ENCODE measurements at places on chromosomes 1 and 21. TPM values are rescaled to one million over a fixed set of nuclear protein-coding genes. Genes with fewer than 3 reads are reported as not detected.

DNA sequence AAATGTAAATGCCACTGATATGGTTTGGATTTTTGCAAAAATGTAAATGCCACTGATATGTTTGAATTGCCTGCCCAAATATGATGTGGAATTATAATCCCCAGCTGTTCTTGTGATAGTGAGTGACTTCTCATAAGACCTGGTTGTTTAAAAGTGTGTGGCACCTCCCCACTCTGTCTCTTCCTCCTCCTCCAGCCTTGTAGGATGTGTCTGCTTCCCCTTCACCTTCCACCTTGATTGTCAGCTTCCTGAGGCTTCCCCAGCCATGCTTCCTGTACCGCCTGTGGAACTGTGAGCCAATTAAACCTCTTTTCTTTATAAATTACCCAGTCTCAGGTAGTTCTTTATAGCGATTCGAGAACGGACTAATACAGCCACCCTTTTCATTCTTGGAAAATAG lies 1.3 kb upstream of the CCT8 start:
- no peak for DNase-seq

DNA sequence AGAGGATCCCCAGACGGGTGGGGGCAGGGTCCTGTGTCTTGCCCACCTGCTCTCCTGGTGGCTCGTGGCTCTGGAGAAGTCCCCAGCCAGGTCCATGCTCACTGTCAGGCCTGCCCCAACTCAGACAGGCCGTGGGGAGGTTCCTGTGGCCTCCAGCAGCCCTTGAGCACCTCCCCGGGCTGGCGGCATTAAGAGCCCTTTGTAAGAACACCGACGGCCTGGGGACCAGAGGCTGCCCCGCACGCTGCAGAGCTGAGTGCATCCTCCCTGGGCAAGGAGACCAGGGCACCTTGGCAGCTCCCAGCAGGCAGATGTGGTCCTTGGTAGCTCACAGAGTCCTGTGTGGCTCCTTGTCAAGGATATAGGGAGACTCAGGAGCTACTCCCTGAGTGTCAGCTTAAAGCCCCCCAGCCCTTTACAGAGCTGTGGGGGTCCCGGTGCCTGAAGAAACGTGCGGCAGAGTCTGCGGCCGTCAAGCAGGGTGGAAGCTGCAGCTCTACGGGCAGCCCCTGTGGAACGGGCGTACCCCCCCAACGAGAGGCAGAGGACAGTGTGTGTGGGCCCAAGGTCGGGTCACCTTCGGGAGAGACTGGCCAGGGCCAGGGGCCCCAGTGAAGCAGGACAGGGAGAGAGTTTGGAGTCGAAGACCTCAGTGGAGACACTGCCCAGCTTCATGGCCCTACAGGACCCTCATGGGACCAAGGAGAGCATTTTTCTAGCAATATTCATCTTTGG lies 118.6 kb downstream of the PRDM16 start:
- DNase-seq, result no peak

The KRTAP12-2 gene
- total RNA-seq, result not detected

DNA sequence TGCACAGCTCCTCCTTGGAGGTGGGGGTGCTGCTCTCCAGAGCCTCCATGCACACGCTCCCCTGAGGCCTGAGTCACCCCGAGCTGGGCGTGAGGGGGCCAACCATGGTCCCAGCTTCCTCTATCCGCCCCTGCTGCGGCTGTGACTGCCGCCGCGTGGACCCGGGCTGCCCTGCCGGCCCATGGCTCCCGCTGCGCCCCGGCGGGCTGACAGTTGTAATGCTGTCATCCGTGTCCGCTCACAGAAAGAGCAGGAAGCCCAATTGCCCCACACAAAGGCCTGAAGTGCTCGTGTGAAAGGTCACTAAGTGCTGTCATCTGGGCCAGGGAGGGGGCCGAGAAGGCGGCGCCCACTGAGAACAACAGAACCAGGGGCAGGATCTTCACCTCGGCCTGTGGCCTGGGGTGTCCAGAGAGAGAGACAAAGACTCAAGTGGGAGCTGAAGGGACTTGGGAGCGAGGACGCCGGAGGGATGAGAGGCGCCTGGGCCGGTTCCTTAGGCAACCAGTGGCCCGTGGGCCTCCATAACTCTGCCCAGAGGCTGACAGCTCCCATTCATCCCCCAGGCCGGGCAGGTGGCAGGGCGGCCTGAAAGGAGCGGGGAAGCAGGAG lies 31.5 kb downstream of the OLIG1 start:
- DNase-seq, result no peak

DNA sequence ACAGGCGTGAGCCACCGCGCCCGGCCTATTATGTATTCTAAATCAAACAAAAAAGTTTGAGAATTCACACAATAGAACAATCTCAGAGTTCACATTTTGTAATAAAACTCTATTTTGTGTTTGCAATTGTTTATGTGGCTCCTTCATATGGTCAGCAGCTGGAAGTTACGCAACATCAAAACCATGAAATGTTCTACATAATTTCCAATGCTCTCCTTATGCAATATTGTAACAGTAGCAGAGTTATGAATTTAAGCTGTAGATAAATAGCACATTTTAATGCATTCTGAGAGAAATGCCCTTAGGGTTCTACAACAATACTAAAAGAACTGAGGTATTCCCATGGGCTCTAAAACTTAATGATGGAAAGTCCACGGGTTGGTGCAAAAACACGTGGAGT lies 62.3 kb upstream of the COL11A1 start:
- no peak for DNase-seq

- DNase-seq, result no peak
These were observed 20.0 kb upstream of the CDC14A start for GRCh38 chr1:100332331-100332730.

DNA sequence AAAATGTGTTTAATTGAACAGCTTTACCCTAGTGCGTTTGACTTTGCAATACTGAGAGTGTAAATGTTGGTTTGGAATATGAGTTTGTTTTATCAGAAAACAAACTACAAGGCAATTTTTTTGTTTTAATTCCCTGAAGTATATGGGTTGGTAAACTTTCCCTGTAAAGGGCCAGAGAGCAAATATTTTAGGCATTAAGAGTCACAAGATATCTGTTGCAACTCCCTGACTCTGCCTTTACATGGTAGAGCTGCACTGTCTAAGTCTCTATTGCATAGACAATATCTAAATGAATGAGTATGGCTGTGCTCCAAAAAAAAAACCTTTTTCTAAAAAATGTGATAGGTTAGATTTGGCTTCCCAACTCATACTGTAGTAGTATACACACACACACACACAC lies 115.1 kb upstream of the PBX1 start:
- DNase-seq, result no peak

The XCL1 gene
- not detected for total RNA-seq

The FABP3 gene
- 1.9 TPM for total RNA-seq

The ZBTB8B gene
- total RNA-seq, result not detected

- DNase-seq, result peak; percentile 31
These were observed 1.1 kb downstream of the SERBP1 start for GRCh38 chr1:67429011-67429527.

- no peak for DNase-seq
These were observed 31.4 kb upstream of the KAZN start for GRCh38 chr1:14567056-14567455.

DNA sequence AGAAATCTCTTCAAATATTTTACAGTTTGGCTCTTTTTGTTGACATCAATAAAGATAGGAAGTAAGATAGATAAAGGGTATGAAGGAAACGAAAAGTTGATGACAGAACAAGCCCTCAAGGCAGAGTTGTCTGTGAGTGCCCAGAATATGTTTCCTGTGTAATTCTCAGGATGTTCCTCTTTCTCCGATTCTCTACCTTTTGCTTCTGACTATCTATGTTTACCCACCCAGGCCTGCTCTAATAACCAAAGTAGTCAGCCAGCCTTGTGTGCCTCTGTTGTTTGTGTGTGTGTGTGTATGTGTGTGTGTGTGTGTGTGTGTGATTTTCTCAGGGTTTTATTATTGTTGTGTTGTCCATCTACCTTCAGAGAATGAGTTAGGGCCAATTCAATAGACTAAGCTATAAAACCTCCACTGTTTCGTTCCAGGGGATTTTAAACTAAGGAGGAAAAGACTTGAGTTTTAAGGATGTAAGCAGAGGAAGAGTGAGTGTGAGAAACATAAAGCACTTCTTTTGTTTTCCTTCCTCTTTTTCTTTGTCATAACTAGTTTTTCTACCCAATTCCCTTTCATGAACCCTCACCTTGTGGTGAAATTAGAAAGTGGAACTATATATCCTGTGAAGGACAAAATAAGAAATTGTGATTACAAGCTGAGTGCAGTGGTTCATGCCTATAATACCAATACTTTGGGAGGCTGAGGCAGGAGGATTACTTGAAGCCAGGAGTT lies 627.4 kb upstream of the NR5A2 start:
- DNase-seq, result no peak

GRCh38 chr1:167173516-167174184 lies 47.0 kb upstream of the POU2F1 start:
- DNase-seq, result no peak

- no peak for DNase-seq
These were observed 15.2 kb downstream of the AKIRIN1 start for GRCh38 chr1:39006287-39006686.

The ZSWIM5 gene
- total RNA-seq, result 11.1 TPM

The ILDR2 gene
- total RNA-seq, result 0.85 TPM

GRCh38 chr1:198528364-198528763 lies 12.1 kb downstream of the ATP6V1G3 start:
- DNase-seq, result no peak

GRCh38 chr1:16048573-16049189 lies 5.1 kb downstream of the CLCNKB start:
- peak; percentile 60 for DNase-seq

The COL11A1 gene
- total RNA-seq, result 0.34 TPM

The WLS gene
- total RNA-seq, result 126 TPM

GRCh38 chr1:241462391-241462790 lies 57.2 kb downstream of the FH start:
- no peak for DNase-seq

The IVL gene
- total RNA-seq, result not detected

DNA sequence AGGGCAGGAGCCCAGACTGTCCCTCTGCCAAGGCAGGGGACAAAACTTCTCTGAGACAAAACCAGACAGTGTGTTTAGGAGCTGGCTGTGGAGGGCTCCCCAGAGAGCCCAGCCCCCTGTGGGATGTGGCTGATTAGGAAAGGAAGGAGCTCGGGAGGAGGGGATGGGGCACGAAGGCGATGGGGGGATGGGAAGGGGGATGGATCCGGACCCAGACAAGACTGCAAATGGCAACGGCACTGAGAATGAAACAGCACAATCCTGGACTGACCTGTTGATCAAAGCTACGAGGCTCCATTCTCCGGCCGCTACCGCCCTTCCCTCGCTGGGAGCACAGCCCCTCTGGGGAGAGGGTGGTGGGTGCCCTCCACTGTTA lies 33.1 kb downstream of the FOXO6 start:
- DNase-seq, result no peak

The CDC7 gene
- 3.8 TPM for total RNA-seq

GRCh38 chr1:167305706-167306277 lies 85.1 kb downstream of the POU2F1 start:
- peak; percentile 62 for DNase-seq

The EXTL1 gene
- total RNA-seq, result 0.11 TPM

GRCh38 chr1:156051011-156051725 lies 2.4 kb downstream of the UBQLN4 start:
- no peak for DNase-seq
